RCC 7860 (cell line): ENCODE measurements at places on chromosomes 1 and 21.
A peak's percentile ranks its signal among the peaks of the same experiment; 100 is the strongest.

- peak; percentile 66 for DNase-seq
Observed at GRCh38 chr1:24540906-24541710, 14.8 kb upstream of the NCMAP start.

DNA sequence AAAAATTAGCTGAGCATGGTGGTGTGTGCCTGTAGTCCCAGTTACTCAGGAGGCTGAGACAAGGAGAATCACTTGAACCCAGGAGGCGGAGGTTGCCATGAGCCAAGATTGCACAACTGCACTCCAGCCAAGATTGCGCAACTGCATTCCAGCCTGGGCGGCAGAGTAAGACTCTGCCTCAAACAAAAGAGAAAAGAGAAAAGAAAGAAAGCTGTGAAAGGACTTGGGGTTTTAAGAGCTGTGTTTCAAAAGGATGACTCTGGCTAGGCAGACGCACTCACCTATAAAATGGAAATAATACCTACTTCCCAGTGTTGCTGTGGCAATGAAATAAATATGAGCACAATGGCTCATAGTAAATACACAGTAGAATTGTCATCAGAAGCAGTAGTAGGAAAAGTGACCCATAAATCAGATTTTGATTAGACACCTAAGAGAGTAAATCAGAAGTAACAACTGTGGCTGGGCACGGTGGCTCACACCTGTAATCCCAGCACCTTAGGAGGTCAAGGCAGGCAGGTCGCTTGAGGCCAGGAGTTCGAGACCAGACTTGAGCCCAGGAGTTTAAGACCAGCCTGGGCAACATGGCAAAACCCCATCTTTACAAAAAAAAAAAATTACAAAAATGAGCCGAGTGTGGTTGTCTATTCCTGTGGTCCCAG, 45.9 kb upstream of the PUM1 start:
- DNase-seq, result peak; percentile 29

DNA sequence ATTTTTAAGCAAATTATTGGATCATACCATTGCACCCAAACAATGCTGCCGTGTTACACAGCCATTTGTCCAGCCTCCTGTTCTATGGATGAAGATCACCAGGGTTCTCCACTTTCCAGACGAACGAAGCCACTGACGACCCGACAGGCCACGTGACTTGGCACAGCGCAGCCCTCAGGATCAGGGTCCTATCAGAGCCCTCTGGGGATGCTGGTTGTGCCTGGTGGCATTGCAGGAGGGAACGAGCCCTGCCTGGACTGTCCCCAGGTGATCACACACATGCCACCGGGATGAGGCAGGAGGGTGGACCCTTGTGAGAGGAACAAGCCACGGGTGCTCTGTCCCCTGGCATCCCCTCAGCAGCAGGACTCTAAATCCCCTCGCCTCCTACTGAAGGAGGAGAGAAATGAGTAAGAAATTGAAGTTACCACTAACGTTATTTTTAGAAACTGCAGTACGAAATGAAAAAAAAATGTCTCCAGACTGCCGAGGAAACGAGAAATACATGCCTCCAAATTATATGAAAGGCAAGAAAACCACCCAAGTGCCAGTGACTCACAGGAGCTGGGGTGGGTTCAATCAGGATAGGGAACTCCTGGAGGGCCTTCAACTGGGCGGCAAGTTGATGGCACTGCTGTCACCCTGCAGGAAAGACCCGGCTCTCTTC, 58.7 kb upstream of the PDE9A start:
- DNase-seq, result no peak

DNA sequence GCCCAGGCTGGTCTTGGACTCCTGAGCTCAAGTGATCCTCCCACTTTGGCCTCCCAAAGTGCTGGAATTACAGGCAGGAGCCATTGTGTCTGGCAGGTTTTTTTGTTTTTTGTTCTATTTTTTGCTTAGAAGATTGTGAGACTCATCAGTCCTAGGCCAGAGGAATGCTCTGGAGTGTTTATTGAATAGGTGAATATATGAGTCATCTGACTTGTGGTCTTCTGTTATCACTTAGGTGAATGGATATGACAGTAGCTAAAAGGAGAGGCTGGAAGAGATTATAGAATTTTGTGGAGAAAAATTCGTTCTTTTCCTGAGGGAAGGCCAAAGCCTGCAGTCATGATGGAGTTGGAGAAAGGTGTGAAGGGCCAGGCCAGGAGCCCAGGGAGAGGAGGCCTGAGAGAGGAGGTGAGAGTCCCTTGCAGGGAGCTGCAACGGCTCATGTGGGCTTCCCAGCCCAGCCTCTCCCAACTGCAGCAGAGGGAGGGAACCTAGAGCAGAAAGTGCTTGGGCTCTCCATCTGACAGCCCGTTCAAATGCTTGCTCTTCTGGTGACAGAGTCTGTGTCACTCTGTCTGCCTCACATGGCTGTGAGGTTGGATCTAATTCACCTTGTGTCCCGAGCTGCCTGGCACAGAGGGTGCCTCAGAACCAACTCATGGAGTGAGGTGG, 31.6 kb upstream of the ACOT11 start:
- peak; percentile 33 for DNase-seq

- DNase-seq, result no peak
Observed at GRCh38 chr1:2974701-2975301, 46.5 kb upstream of the ACTRT2 start.

DNA sequence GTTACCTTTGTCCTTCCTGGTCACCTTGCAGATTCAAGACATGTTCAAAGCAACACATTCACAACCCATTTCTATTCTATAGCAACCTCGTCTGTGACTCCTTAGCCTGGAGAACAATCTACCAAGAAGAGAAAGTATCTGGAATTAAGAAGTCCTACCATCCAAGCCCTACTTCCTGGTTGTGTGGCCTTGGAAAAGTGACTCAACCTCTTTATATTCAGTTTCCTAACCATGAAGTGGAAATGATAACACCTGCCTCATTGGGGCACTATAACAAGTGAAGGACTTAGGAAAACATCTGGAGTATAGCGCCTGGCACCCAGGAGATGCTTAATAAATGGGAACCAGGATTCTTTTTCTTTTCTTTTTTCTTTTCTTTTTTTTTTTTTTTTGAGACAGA, 36.5 kb upstream of the SRRM1 start:
- DNase-seq, result no peak

DNA sequence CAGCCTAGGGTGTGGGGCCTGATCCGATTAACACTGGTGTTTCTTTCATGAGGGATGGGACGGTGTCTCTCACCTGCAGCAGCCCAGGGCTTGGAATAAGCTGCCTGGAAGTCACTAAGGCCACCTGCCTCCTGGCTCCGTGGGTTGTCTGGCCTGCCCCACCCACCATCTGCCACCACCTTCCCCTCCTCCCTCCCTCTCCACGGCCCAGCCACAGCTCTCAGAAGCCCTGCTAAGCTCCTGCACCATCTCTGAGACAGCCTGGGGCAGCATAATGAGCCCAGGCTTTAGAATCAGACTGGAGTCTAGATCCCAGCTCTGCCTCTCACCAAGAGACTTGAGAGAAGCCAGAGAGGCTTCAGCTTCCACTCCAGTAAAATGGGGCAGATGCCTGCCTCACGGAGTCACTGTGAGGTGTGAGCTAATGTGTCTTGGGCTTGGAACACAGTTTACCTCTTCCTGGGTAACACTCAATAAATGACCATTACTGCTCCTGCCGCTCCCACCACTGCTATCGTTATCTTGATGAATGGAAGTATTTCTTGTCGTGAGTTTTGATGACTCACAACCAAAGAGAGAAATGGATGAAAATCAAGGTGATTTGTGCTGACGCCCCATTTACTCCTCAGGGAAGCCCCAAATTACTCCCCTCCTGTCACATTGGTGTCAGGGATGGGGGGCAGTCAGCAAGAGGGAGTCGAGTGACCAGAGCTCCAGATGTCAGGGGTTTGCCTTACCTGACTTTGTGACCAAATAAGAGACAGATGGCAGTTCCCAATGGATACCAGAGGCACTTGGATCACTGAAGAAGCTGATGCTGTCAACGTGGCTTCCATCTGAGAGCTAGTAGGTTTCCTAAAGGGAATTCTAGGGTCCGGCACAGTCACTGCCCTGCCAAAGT, 23.5 kb upstream of the C1QA start:
- no peak for DNase-seq

DNA sequence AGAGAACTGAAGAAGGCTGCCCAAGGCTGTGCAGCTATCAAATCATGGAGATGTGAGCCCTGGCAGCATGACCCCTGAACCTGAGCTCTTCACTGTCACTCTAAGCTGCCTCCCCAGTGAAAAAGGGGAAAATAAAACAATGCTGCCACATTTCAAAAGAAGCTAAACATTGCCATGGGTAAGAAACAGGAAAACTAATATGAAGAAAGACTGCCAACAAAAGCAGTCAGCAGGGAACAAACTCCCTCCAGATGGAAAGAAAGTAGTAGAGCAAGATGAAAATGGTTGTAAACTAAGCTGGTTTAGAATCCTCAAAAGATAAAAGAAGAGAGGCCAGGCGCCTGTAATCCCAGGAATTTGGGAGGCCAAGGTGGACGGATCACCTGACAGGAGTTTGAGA, 36.2 kb upstream of the CSF1 start:
- no peak for DNase-seq

DNA sequence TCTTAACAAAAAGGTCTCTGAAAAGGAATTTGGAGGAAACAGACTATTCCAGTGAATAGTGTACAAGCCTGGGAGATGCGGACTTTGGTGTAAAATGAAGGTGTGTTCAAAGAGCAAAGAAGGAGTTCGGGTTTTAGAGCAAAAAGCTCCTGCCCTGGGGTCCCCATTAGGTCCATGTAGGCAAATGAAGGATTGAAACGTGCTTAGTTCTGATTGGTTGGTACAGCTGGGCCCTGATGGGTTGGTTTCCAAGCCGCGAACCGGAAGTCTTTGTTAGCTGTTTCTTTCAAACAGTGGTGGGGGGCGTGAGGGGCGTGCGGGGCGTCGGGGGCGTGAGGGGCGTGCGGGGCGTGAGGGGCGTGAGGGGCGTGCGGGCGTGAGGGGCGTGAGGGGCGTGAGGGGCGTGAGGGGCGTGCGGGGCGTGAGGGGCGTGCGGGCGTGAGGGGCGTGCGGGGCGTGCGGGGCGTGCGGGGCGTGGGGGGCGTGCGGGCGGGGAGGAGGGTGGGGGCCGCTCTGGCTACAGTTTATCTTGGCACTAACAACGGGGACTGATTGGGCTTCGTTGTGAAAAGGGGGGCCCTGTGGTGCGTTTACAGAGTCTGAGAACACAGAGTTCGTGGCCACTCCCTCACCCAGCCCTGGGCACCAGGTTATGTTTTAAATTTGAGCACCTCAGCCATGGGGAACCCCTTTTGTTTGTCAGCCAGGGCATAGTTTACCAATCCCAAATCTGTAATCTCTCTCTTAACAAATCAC, 29.4 kb downstream of the LRRC3 start:
- no peak for DNase-seq

DNA sequence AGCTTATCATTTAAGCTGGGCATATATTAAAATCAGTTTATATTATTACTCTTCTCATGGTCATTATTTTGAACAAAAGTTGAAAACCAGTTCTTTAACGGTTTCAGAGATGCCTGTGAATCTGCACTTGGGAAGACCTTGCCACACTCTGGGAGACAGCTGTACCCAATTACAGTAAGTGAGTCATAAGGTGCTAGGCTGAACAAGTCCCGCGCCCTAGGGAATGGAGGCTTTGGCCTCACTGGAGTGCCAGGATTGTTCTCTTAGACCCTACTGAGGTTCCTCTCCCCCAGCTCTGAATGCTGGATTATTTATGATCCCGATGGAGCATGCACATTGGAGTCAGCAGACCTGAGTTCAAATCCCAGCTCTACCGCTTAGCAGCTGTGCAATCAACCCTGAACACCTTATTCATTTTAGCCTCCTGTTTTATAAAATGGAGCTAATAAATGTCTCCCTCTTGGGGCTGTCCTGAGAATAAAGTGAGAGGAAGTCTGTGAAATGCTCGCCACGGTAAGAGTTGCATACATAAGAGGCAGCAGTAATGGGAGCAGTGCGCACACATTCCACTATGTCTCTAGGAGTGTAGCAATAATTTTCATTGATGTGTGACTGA, 266.2 kb downstream of the FOXD2 start:
- DNase-seq, result peak; percentile 9

GRCh38 chr1:28663871-28664470, 4.6 kb upstream of the GMEB1 start:
- DNase-seq, result no peak

DNA sequence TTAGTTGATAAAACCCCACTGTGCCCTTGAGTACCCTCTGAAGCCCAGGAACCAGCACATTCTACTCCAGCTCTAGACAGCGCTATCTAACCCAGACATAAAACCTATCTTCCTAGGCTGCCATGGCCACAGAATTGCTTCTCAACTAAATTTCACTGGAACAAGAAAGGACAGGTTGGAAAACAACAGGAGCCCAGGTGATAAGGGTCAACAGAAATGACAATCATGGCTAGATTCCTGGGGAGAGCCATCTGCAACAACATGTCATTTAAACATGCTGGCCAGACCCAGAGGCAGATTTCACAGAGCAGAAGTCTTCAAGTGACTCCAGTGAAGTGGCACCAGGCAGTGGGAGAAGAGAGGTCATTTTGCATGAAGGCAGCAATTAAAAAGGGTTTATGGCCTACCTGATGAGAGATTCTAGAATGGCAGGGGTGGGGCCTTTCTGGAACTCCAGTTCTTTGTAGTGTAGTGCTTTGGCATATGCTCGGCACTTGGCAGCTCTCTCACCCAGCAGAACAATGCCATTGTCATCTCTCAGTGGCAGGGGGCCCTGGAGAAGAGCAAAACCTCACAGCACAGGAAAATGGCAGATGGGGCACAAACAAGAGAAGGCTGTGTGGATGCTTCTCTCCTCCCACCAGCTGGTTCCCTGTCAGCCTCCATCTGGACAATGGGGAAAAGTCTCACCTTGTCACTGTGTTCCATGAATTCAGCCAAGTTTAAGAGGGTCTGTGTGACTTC, 9.9 kb downstream of the ANGPTL7 start:
- DNase-seq, result no peak

- no peak for DNase-seq
Observed at GRCh38 chr1:46558141-46558963, 6.9 kb upstream of the KNCN start.

GRCh38 chr1:209674957-209675564, at the start of gene G0S2:
Gene G0S2, plus strand, starts transcription at chr1:209675412. Its CDS starts 273 bp downstream, at chr1:209675685.
- DNase-seq, result peak; percentile 57

- DNase-seq, result no peak
Observed at GRCh38 chr1:116494353-116494692, 76.5 kb downstream of the CD58 start.

DNA sequence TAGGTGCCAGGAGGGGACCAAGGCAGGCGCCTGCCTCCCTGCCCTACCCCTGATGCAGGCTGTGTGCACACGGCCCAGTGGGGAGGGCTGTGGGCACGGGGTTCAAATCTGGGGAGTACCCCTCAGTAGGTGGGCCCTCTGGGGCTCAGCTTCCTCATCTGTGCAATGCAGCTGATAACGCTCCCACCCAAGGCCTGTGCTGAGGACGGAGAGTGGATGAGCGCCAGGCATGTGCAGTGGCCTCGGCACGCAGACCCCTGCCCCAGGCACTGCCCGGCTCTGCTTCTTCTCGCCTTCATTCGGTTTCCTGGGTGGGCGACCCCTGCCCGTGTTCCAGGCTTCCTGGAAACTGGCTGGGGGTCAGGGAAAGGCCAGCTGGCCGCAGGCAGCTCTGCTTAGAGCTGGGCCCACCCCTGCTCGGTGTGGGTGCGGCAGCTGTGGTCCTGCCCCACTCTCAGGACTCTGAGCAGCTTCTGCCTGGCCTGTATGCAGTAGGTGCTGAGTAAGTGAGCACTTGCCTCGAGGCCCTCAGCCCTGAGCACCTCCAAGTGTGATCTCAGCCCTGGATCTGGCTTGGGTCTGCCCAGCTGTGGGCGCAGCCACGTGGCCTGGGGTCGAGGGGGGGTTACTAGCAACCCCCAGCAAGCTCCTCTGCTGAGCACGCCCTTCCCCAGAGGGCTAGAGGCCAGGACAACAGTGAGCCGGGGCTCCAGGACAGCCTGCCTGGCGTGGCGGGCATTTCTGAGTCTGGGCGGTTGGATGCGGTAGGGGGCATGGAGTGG, 11.9 kb upstream of the TNFRSF14 start:
- DNase-seq, result no peak

GRCh38 chr1:184752656-184753055, 2.0 kb downstream of the EDEM3 start:
- DNase-seq, result no peak
